ENCODE measurements at places on chromosomes 3 and 15.

GRCh38 chr15:72197041-72197459, 537 bp downstream of the GRAMD2A start:
- peak; percentile 89 for DNase-seq

DNA sequence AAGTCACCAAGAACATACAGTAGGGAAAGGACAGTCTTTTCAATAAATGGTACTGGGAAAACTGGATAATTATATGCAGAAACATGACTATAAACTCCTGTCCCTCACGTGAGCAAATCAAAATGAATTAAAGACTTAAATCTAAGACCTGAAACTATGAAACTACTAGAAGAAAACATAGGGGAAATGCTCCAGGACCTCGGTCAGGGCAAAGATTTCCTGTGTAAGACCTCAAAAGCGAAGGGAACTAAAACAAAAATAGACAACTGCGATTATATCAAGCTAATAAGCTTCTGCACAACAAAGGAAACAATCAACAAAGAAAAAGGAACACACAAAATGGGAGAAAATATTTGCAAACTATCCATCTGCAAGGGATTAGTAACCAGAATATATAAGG, 62.7 kb downstream of the CRYGS start:
- no peak for DNase-seq

DNA sequence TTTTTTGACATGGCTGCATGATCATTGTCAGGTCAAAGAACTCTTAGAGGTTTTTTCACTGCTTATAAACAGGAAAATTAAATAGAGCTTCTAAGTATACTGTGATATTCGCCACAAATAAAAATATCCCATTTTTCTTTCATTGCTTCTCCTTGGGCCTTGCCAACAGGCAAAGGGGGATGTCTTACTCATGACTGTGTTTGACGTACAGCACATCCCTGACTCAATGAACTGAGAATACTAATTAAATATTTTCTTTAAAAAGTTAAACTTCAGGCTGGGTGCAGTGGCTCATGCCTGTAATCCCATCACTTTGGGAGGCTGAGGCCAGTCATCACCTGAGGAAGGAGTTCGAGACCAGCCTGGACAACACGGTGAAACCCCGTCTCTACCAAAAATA, 41.4 kb upstream of the CCDC80 start:
- no peak for DNase-seq

- no peak for DNase-seq
These were observed 828 bp downstream of the CAND2 start for GRCh38 chr3:12797124-12797891.

- no peak for DNase-seq
These were observed at the start of gene HYAL1 for GRCh38 chr3:50303013-50303815. TSS of gene HYAL1 (minus strand) at chr3:50303574. CDS start at chr3:50302956, 618 bp downstream.

- DNase-seq = no peak
These were observed 144.1 kb upstream of the TPRG1 start for GRCh38 chr3:189027626-189028155.

- DNase-seq = no peak
These were observed 203.4 kb downstream of the FOXP1 start for GRCh38 chr3:71380096-71380495.

Measured in mesenteric fat pad (tissue), 1 donor.